Astrocyte (in vitro differentiated cells and primary cell): ENCODE measurements at places on chromosomes 6 and 20. TPM values are rescaled to one million over a fixed set of nuclear protein-coding genes. Genes with fewer than 3 reads are reported as not detected.

- DNase-seq = no peak
These were observed 506.9 kb downstream of the LMBRD1 start for GRCh38 chr6:69289689-69290495.

Gene LRP11
- total RNA-seq = 24.2 and 26.2 TPM in 2 replicates

Gene ADTRP
- total RNA-seq = 0.58 and 0.68 TPM in 2 replicates

- DNase-seq = no peak
These were observed 779 bp downstream of the HEBP2 start for GRCh38 chr6:138404666-138405337.

Gene EPPIN
- not detected in 2 replicates for total RNA-seq

GRCh38 chr6:20483887-20484497, 50.3 kb upstream of the CDKAL1 start:
- no peak for DNase-seq

Gene THEMIS
- 0.07 TPM in 1 of 2 replicates, not detected in the other for total RNA-seq

DNA sequence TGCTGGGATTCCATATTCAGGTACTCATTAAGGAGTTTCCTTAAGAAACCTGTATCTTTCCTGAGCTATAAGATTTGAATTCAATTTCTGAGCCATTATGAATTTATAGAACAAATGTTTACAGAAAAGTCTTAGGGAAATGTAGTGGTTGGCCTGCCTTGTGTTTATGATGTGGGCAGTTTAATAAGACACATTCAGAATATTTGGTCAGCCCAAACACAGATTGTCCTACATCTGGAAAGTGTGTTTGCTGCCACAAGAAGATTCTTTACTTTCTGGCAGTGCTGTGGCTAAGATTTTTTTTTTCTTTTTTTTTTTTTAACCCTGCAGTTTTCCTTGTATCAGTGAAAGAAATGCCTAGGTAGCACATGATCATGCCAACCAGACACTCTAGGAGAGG, 15.2 kb downstream of the TBX18 start:
- DNase-seq = no peak

- peak; percentile 58 for DNase-seq
These were observed 312.8 kb upstream of the JAG1 start for GRCh38 chr20:10986586-10986985.

DNA sequence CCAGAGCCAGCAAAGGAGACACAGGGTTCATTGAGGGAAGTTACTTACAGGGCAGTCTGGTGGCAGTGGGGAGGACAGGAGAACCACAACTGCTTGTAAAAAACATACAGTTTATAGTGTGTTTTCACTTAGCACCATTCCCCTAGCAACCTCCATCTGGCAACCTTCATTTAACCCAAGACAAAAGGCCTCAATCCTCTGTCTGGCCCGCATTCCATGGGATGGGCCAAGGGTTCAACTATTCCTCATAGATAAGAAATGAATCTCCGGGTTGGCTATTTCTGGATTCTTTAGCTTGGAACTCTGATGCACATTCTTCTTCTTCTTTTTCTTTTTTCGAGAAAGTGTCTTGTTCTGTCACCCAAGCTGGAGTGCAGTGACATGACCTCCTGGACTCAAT, 26.3 kb upstream of the FYN start:
- peak; percentile 15 for DNase-seq

DNA sequence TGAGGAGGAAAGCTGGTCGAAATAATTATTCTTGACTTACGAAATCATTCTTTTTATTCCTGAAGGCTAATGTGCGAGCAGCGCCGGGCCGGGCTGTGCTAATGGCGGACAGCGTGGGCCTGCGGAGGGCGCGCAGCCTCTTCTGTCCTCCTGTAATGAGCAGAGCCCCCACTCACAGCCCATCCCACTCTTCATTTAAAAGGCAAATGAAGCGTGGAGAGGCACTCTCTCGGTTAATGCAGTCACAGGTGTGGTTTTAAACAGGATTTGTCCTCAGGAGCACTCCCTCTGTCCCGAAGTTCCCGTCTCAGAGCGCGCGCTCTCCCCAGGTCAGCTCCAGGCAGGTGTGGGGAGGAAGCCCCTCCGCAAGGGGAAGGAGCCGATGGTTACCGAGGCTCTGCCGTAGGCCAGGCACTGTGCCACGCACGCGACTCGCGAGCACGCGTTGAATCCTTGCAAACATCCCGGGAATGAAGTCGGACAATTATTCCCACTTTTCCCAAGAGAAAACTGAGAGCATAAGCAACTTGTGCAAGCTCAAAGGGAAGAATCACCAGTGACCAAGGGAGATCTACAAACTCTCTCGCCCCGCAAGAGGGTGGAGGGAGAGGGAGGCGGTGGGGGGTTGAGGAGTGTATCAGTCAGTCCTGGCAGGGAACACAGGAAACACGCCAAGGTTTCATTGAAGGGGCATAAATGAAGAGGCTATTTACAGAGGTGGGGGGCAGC, 35.5 kb upstream of the ZFAND3 start:
- no peak for DNase-seq

DNA sequence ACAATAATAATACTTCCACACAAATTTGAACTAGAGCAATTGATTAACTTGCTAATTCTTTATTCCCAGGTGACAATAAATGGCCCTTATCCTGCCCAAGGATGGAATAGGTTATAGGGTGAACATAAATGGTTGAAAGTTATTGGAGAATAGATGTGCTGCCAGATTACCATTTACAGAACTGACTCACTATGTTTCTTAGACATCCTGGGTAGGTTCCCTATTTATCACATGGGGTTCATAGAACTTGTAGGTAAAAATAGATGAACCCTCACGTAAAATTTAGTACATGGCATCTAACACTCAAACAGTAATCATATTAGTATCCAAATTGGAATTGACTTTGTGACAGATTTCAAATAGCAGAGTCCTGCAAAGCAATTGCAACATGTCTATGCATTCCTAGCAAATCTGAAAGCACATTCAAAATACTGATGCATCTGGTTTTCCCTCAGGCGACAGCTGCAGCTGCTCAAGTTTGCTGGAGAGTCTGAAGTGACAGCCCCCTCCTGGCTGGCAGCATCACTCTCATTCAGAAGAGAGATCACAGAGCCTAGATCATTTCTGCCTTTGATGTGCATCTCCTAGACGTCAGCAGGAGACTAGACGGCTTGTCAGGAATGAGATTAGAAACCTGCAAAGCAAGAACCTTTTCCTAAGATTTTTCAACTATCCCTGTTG, 80.2 kb upstream of the RNF217 start:
- peak; percentile 36 for DNase-seq

DNA sequence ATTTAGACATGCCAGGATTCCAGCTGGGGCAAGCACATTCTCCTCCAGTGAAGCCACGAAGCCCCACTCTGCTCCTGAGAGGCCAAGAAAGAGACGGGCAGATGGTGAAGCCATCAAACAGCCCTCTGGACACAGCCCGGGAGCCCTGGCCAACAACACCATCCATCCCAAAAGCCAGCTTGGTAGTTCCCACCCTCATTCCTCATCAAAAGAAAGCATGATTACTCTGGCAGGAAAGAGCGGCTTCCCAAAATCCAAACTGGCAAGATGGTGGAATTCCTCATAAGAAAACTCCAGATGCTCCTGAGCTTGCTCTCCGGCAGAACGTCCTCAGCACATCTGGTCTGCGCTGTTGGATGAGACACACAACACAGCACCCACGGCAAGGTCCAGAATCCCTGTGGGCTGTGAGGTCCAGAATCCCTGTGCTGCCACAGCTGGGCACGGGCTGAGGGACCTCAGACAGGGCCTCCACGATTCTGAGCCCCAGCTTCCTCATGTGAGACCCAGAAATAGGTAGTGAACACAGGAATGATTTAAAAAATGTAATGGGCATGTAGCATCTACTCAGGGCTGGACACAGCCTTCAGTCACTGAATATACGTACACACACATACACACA, 52.6 kb downstream of the THBS2 start:
- no peak for DNase-seq

Gene PBOV1
- total RNA-seq = not detected in 2 replicates

Gene WFDC12
- not detected in 2 replicates for total RNA-seq

- no peak for DNase-seq
These were observed 27.3 kb upstream of the GABRR1 start for GRCh38 chr6:89244241-89244985.

GRCh38 chr6:81476881-81477280, 275.6 kb downstream of the TENT5A start:
- peak; percentile 41 for DNase-seq

Gene PROKR2
- not detected in 2 replicates for total RNA-seq

- DNase-seq = no peak
These were observed 83.6 kb downstream of the F13A1 start for GRCh38 chr6:6236730-6237469.

Gene EEF1A2
- total RNA-seq = 31.8 and 37.6 TPM in 2 replicates

GRCh38 chr6:3849681-3850450, 693 bp downstream of the FAM50B start:
- DNase-seq = peak; percentile 12

Gene PGC
- not detected in 2 replicates for total RNA-seq

GRCh38 chr20:17140894-17141293, 85.9 kb upstream of the PCSK2 start:
- DNase-seq = no peak

Gene CRIP3
- total RNA-seq = not detected in 2 replicates

DNA sequence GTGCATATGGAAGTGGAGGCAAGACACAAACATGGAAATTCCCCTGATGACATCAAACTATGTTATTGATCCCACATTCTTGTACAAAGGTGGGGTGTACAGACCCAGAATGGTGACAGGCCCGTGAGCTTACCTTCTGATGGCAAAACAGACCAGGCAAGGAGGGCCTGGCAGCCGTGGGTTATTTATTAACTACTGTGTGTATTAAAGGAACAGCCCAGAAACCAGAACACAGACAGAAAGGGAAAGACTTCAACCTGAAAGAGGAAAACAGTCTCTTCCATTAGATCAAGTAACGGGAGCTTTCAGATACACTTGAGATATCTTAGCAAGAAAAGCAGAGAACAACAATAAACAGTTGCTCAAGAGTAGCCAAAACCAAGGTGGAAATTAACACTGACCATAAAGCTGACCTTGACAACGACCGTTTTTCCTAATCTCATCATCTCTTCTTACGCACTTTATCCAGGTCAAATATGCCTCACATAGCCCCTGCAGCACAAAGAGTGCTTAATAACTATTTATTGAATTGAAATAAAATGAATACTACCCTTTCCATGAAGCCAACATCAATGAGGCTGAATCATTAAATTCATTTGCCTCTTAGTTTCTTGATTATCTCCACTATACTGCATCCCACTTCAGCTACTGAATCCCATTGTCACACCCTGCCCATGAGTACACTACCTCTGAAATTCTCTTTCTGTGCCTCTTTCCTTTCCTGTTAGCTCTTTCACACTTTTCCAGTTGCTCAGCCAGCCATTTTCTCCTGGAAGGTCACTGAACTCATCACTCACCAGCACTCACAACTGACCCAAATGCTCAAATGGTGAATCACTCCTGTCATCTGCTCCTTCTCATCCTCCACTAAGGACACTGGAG, 67.4 kb downstream of the MOXD1 start:
- DNase-seq = peak; percentile 93

DNA sequence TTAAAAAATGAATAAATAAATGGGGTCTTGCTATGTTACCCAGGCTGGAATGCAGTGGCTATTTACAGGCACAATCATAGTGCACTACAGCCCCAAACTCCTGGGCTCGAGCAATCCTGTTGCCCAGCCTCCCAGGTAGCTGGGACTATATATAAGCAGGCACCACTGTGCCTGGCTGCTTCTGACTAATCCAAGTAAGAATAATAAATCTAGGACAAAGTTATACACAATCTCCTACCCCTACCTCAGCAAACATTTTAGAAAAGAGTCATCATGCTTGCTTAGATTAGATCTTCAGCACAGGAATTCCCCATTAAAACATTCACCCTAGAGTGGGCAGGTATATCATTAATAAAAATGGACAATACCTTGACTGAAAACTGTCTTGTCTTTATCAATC, 124.6 kb downstream of the REV3L start:
- peak; percentile 22 for DNase-seq

GRCh38 chr6:108363113-108363512, 68.3 kb downstream of the AFG1L start:
- no peak for DNase-seq

GRCh38 chr6:41958022-41958856, 16.6 kb upstream of the CCND3 start:
- DNase-seq = no peak
